CD4-positive, alpha-beta T cell treated with Interleukin-2 at 100 ng/mL for 4 hours (primary cell): ENCODE measurements at places on chromosomes 12 and 14.

- no peak for DNase-seq
Observed at GRCh38 chr12:64937452-64937851, 113.0 kb downstream of the TBC1D30 start.

DNA sequence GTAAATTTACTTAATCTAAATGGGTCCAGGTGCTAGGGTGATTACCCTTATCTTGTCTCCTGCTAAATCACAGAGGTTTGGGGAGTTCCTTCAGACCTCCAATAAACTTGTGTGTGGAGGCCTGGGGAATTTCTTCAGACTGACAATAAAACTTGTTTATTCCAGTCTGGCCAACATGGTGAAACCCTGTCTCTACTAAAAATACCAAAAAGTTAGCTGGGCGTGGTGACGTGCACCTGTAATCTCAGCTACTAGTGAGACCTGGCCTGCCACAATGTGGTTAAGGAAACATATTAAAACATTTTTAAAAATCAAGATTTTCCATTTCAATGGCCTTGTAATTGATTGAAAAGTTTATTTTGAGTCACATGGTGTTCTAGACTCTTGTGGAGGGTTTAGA, 126.9 kb upstream of the FGD4 start:
- DNase-seq: no peak

- no peak for DNase-seq
Observed at GRCh38 chr12:124184456-124184855, 110.4 kb upstream of the RFLNA start.

GRCh38 chr12:97151481-97151880, 244.4 kb downstream of the NEDD1 start:
- no peak for DNase-seq

DNA sequence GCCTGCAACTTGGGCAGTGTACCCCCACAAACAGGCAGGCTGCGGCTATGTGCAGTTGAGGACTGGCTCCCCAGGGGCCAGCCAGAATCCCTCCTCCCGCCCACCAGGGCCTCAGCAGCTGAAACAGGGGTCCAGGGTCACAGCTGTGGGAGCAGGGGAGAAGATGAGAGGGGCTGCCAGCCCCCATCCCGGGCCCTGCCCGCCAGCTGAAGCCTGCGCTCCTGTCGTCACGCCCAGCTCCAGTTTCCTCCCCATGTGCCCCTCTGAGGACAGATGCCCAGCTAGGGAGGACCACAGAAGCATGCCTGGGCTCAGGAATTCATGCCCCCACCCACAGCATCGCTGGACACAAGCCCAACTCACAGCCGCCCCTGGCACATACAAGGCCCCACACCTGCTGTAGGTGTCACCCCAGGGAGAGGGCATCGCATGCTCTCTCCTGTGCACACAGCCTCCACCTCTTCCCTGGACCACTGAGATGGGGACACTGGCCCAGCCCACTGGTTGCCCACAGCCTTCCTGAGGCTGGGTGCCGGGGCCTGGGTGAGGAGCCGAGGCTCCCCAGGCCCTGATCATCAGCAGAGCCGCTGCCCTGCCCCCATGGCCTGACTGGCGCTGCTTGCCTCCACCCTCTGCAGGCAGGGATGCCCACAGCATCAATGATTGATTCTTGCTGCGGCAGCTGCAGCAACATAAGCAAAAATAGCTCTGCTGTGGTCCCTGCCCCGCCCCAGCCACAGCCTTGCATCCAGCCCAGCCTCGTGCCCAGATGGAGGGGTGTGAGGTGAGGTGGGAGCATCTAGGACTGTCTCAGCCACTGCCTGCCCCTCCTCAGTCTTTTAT, 3.7 kb upstream of the CLBA1 start:
- DNase-seq: no peak

DNA sequence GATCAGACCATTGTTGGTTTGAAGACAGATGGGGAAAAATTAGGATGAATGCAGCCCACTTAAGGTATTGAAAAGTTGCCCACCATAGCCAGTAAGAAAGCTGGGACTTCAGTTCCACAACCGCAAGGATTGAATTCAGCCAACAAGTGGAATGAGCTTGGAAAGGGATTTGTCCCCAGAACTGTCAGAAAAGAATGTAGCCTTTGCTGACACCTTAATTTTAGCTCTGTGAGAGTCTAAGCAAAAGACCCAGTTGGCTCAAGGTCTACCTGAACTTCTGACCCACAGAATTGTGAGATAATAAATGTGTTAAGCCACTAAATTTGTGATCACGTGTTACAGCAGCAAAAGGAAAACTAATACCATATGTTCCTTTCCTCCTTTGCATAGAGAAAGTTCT, 29.4 kb downstream of the PPFIA2 start:
- no peak for DNase-seq

DNA sequence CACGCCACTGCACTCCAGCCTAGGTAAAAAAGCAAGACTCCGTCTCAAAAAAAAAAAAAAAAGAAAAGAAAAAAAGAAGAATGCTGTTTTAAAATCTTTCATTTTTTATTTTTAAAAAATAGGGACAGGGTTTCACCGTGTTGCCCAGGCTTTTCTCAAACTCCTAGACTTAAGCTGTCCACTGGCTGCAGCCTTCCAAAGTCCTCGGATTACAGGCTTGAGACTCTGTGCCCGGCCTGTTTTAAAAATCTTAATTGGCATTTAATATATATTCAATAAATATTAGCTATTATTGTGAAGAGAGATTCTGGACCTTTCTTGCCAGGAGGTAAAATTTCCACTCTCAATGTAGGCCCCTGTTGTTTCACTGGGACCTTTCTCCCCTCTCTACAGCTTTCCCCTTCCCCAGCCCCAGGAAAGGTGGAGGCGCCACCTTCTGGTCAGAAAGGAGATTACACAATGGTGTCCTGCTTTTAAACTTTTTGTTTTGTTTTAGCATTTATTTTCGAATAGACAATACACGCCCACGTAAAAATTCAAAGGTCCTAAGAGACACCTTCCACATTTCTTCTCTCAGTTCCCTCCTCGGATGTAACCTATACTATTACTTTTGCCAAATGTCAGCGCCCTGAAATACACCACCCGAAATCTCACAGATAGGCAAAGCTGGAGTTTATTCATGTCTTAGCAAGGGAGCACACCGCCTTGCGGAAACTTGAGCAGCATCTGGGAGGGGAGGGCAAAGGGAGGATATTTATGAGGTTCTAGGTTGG, 23.8 kb upstream of the PHC1 start:
- DNase-seq: peak; percentile 73

DNA sequence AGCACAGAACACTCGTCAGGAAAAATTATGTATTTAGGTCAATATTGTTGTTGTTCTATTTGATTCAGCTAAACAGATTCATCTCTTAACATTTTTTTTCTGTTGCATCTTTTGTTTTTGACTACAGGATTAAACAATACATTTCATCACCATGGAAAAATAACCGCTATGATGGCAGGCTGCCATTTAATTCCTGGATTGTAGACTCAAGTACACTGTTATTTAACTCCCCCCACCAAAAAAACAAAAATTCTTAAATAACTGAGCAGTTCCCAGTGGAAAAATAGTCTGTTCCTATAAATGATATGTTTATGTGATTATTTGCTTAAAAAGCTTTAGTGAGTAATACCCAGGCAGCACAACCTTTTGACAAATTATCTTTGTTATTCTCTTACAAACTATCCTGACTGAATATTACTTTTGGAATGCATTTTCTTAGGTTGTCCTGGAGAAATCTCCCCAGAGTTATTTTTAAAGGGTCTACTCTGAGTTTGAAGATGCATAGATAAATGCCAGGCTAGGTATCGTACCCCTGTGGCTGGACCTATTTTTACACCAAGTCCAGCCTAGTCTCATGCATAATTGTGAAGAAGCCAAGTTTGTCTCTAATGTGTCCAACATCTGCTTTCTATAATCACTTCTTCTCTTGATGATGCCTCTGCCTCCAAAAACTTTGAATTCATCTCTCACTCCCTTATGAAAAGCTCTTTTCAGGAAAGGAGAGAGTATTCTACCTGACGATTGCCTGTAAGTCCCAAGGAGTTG, 3.7 kb downstream of the KERA start:
- no peak for DNase-seq

DNA sequence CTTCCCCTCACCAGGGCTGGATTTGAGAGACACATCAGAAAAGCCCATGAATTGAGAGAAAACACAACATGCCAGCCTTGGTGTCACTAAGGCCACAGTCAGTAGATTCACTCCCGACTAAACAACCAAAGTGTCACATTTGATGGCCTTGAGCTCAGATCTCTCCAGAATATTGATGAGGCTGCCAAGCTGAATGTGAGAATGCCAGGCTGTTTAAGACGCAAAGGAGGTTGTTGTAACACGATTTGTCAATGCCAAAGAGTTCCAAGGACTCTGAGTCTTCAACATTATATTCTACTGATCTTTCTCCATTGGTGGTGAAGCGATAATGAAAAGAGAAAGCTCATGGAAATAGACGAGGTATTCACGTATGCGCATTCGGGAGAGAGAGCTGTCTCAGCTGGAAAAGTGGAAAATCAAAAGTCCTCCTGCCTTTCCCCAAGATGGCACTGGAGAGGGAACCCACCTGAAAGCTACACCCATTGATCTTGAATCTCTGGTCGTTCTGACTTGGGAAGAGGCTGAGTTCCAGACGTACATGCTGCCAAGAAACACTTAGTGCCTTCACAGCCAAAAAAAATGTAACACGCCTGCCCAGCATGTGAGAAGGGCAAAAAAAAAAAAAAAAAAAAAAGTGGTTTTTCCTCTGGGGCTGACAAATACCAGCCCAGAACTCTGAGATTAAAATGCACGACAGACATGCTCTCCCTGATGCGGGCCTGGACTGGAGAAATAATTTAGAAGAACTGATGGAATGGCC, 1159.6 kb downstream of the VRK1 start:
- no peak for DNase-seq

DNA sequence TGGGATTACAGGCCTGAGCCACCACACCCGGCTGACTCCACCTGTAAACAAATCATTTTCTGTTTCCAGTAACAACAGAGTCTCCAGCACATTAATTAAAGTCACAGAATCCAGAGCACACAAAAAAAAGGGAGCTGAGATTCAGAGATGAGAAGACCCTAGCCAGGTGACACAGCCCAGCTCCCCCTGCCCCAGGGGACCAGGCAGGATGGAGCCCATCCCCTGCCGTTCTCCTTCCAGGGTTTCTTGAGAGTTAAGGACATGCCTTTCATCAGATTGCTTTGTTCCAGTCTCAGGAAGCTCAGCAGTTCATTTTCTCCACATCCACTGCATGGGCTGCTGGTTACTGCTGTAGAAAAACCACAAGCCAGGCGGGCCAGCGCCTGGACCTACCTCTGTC, 81.2 kb downstream of the RIMBP2 start:
- DNase-seq: no peak

GRCh38 chr12:93115198-93115601, 186.1 kb upstream of the EEA1 start:
- DNase-seq: no peak

GRCh38 chr14:64891839-64892375, 12.2 kb upstream of the SPTB start:
- peak; percentile 72 for DNase-seq

GRCh38 chr14:99363616-99364290, 91.8 kb upstream of the BCL11B start:
- no peak for DNase-seq

DNA sequence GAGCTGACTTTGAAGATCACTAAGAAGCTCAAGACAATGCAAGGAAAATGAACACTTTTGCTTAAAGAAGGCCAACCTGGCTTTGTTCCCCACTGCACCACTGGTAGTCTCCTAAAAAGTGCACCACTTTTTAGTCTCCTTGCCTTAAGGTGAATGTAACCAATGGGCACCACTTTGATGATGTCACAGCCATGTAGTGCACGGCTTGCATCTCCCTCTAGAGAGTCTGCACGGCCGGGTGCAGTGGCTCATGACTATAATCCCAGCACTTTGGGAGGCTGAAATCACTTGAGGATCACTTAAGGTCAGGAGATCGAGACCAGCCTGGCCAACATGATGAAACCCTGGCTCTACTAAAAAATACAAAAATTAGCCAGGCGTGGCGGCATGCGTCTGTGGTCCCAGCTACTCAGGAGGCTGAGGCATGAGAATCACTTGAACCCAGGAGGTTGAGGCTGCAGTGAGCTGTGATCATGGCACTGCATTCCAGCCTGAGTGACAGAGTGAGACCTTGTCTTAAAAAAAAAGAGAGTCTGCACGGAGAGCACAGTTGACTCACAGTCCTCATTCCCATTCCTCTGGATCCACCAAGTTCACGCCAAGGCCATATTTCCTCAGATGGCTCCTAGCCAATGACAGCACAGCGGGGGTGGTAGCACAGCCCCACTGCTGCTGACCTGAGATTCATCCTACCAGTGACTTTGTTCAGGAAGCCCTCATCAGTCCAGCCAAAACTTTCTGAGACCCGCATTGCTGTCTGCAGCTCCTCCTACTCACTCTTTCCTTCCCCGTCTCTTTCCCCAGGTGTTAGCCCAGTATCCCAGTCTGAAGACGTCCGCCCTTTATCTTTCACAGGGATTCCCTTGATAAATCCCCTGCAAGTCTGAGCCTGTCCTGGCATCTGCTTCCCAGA, 16.5 kb upstream of the IFT81 start:
- DNase-seq: no peak

- no peak for DNase-seq
Observed at GRCh38 chr14:57480051-57480450, 13.6 kb downstream of the CCDC198 start.
